Esophagus (tissue), 2 donors: ENCODE measurements at places on chromosomes 3 and 15. TPM values are rescaled to one million over a fixed set of nuclear protein-coding genes. Genes with fewer than 3 reads are reported as not detected.

HES1 gene
- polyA plus RNA-seq, result 78.3 TPM

PLSCR5 gene
- polyA plus RNA-seq, result not detected

GUCA1C gene
- polyA plus RNA-seq, result not detected

AADAC gene
- 0.75 TPM for polyA plus RNA-seq

SLC9A9 gene
- polyA plus RNA-seq, result 8.3 TPM
